ENCODE measurements at places on chromosomes 2 and 18.

DNA sequence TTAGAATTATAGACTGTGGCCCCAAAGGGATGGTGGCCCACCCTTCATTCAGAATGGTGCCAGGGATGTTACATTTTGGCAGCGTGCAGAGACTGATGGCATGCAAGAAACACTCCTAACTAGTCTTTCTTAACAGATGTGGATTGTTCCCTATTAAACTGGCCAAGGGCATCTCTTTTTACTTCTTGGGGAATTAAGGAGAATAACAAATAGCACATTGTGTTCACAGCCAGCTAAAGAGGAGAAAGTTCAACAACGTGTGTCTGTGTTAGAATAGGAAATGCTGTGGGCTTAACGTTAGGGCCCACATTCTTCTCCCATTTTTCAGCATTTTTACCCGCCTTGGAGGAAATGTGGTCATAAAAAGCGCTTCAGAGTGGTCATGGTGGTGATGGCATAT lies 404.8 kb downstream of the CDH2 start:
- DNase-seq = no peak

GRCh38 chr2:69493268-69493667 lies 56.0 kb upstream of the NFU1 start:
- no peak for DNase-seq

DNA sequence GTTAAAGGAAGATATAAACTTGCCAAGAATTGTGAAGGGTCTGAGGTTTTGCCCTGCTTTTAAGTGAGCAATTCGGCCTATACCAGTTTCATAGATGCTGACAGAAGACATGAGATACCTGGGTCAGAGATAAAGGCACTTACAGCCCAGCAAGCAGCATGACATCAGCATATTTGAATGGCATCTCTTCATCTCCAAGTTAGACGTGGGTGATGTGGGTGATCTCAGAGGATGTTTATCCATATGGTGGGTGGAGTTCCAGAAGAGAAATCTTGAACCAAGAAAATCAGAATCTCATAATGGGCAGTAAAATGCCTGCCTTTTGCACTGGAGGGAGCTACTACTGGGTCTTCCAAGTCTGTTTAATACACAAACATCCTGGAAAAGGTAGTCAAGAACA lies 44.7 kb downstream of the GYPC start:
- DNase-seq = no peak

GRCh38 chr2:53854678-53855077 lies 5.1 kb downstream of the GPR75 start:
- DNase-seq = no peak

GRCh38 chr2:215189393-215189792 lies 51.0 kb upstream of the ABCA12 start:
- DNase-seq = no peak

- no peak for DNase-seq
These were observed 224.4 kb upstream of the CYRIA start for GRCh38 chr2:16890081-16890480.

DNA sequence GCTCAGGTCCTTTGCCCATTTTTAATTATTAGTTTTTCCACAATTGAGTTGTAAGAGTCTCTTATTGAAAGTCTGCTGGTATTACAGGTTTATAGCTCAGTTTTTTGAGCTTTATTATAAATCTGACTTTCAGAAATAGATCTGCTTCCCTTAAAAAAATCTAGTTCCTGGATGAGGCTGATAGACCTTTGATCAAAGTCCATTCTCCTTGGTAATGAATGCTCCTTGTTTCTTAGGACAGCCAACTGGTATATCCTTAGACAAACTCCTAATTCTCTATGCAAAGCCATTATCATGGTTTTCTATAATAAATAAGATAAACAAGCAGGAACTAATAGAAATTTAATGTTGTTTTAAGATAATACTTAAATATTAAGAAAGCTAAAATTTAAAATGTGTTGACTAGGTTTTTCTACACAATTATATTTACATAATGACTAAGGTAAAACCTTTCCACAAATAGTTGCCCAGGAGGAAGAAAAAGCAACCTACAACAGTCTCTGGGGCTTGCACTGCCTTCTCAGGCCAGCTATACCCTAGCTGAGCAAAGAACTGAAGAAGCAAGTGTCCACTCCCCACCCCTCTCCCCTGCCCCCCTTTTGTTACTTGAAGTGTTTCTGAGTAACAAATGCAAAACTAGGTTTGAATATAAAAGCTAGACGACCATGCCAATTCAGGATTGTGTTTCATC lies 16.9 kb downstream of the NT5DC4 start:
- no peak for DNase-seq

DNA sequence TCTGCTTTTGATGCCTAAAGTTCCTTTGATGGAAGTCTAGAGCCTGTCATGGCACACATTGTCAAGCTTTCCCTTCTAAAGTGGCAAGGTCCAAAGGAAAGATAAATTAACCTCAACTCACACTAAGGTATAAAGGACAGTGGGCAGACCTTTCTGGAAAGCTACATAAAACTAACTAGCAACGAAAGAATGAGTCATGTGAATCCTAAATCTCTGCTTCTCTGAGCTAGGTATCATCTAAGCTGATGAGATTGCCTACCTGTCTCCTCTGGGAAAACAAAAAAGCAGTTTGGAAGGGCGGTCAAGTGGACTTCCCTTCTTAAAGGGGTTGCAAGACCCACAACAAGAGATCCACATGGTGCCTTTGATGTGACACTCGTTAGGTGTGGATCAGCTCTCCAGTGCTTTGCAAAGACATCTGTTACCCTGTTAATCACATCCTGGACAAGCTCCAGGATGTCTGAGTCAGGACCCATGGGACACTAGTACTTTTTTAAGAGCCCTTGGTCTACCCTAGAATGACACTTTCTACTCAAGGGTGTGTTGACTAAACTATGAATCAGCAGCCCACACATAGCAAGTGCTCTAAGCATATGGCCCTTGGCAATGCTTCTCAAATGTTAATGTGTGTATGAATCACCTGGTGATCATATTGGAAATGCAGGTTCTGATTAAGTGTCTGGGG lies 173.5 kb downstream of the ALK start:
- DNase-seq = no peak
